ENCODE measurements at places on chromosomes 12 and 14. TPM values are rescaled to one million over a fixed set of nuclear protein-coding genes. Genes with fewer than 3 reads are reported as not detected.

LGR5 gene
- total RNA-seq, result 13.8 TPM

SLC8A3 gene
- total RNA-seq, result 0.17 TPM

KCNA5 gene
- 6.5 TPM for total RNA-seq

RIMBP2 gene
- 0.92 TPM for total RNA-seq

- no peak for DNase-seq
Measured at GRCh38 chr14:50804181-50804721, 26.7 kb downstream of the NIN start.

DNA sequence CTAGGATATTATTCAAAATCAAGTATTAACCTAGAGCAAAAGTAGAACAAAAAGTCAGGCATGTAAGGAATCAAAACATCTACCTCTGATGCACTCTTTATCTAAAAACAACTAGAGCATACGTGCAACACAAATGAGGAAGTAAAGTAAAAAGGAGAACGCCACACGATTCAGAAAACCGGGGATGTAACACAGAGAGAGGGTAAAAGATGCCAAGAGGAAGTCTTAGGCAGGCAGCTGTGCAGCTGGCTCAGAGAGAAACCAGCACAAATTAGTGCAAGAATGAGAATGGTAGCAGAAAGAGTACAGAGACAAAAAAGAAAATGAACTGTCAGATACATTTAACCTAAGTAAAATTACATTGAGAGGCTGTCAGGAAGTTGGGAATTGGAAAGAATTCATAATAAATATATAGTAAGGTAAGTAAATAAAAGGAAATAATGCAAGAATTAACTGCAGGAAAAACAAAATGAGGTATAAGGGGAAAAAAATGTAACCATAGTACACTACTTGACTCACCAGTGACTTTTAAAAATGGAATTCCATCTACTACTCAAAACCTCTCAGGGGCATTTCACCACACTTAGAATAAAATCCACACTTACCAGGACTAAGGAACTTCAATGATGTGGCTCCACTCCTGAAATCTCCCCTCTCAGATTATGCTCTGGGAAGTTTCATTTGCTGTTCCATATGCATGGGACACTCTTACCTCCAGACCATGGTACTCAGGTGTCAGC lies 17.1 kb downstream of the BCAT1 start:
- no peak for DNase-seq

- no peak for DNase-seq
Measured at GRCh38 chr14:81312289-81312876, 87.7 kb downstream of the STON2 start.

DNA sequence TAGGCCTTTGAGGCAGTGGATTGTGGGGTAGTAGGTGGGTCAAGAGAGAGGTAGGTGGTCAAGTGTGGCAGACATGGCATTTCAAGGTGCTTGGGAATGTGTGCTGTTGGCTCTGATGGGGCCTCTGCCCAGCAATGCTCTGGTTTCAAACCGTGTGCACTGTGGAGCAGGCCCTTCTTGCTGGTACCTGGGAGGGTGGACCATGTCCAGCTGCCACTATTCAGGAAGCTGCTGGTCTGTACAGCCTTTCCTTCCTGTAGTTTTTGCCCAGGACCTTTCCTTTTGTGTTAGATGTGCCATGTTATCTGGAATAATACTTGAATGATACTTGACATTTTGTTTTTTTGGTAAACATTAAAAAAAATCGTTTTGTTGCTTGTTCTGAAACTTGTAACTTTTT lies 14.8 kb downstream of the RIMKLB start:
- no peak for DNase-seq

GRCh38 chr14:28596391-28596790 lies 170.2 kb upstream of the FOXG1 start:
- no peak for DNase-seq

DNA sequence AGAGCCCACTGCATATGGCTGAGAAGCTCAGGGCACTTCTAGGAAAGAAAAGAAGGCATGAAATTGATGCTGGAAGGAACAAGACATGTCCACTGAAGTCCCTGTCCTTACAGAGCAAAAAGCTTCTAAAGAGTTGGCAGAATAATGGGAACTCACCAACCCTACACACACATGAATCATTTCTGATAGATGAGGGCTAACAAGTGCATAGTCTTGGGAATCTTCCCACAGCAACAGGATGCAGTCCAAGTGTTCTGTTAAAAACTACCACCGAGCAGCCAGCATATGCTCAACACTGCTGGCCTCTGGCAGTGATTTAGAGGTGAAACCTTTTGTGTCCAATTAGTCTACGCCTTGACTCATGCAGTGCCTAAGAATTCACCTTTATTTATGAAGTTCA lies 44.8 kb downstream of the RHOJ start:
- no peak for DNase-seq

DNA sequence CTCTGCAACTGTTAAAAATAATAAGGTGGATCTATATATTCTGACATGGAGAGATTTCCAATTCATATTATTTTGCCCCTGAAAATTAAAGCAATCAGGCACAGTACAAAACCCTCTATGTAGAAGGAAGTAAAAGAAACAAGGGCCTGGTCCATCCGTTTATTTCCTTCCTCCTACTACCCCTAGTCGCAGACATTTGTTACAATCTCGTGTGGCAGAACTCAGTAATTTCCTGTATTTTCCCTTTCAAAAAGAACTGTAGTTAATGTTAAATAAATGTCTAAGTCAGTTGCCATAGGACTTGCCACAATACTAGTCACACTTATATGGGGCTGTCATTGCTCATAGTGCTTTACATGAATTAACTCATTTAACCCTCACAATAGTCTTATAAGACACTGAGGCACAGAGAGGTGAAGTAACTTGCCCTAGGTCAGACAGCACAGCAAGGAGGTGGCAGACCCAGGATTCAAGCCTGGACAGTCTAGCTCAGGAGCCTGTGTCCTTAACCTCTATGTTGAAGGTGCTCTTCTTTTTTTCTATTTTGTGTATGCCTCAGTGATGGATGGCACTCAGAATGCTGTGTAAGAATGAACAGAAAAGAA lies 24.2 kb downstream of the NINJ2 start:
- no peak for DNase-seq

GRCh38 chr12:92943482-92944250 lies 14.6 kb upstream of the EEA1 start:
- DNase-seq, result no peak

- no peak for DNase-seq
Measured at GRCh38 chr12:77710209-77710608, 120.5 kb upstream of the NAV3 start.

Measured in chondrocyte (in vitro differentiated cells).